ENCODE measurements at places on chromosomes 7 and 10.

GRCh38 chr7:114631249-114631822 is 216.7 kb downstream of the FOXP2 start:
- DNase-seq, result no peak

DNA sequence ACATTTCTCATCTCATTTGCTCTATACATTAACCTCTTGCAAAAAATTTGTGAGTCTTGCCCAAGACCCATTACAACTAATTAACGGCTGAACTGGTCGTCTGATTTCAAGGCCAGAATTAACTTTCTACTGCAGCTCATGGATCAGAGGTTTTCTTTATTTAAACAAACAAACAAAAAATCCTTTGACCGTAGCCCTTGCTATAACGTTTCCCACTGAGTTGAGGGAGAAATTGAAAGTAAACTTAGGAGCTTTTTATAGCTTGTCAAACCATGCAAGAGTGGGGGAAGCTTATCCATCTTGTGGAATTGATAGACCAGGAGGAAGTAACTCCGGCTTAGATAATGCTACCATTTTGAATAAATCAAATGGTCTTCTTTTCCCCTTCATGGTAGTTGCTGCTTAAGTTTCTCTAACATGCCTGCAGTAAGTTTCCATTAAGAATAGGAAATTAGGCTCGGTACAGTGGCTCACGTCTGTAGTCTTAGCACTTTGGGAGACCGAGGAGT is 3.3 kb downstream of the SRGN start:
- DNase-seq, result no peak

GRCh38 chr7:5692845-5693278 is 88.6 kb downstream of the RNF216 start:
- peak; percentile 32 for DNase-seq

GRCh38 chr10:1412531-1413189 is 324.7 kb downstream of the ADARB2 start:
- no peak for DNase-seq

GRCh38 chr10:15122477-15123030 is 25.4 kb downstream of the RPP38 start:
- no peak for DNase-seq

GRCh38 chr7:27203365-27203953 is 3.6 kb upstream of the HOXA13 start:
- no peak for DNase-seq
